KBM-7 (cell line): ENCODE measurements at places on chromosomes 5 and 9.

DNA sequence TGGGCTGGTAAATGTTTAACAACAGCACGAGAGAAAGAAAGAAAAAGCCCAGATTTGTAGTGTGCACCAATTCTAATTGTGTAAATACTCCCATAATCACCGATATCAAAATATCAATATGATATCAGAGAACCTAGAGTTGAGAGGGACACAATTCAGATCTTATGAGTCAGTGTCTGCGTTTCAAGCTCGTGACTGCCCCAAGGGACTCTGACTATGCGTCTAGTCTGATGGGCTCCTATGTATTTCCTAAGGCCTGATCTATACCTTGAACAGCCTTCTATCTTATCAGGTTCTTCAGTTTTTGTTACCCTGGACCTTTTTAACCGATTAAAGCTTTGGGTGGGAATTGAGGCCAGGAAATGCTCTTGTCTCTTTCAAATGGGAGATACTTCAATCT is 243.0 kb upstream of the SLC24A2 start:
- DNase-seq: no peak

DNA sequence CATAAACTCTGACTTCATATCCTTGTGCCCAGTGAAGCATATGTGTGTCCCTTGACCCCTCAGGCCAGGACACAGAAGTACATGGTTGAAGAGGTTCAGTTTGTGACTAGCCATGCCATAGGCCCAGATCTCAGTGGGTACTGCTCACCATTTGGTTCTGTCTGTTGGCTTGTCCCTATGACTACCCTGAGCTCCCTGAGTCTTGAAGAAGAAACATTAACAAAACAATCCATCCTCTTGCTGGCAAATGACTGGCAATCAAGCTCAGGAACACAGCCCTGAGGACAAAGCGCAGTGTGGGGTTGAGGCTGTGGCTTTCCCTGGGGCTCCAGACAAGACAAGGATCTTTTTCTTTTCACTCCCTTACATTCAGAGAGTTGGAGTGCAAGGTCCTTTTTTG is 46.3 kb downstream of the TNFAIP8 start:
- DNase-seq: no peak

DNA sequence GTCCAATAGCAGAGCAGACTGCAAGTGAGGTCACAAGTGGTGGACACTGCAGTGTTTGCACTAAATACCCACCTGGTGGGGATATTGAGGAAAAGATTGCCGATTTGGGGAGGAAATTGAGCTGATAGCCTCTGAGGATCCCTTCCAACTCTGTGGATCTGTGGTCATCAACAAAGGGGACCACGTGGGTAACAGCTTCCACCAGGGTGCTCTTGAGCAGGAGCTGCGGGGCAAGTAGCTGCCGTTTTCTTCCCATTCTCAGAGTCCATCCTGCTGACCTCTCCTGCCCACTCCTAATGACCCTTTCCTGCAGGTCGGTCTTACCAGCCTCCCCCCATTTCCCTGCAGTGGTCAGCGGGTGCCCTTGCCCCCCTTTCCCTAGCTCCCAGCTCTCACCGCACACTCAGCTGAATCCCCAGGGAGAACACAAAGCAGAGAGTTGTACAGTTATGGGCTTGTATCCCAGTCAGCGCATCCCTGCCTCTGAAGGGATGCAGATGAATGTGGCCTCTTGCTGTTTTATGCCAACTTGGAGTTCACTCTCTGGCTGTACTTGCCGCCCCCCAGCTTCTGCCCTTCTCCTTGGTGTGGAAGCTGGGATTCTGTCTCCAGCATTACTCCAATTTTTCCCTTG is 18.0 kb downstream of the DAPK1 start:
- no peak for DNase-seq

- no peak for DNase-seq
Measured at GRCh38 chr5:152529440-152529839, 124.4 kb upstream of the NMUR2 start.

- no peak for DNase-seq
Measured at GRCh38 chr5:135359374-135360165, 39.5 kb downstream of the MACROH2A1 start.
